ENCODE measurements at places on chromosomes 7 and 10. TPM values are rescaled to one million over a fixed set of nuclear protein-coding genes. Genes with fewer than 3 reads are reported as not detected.

DNA sequence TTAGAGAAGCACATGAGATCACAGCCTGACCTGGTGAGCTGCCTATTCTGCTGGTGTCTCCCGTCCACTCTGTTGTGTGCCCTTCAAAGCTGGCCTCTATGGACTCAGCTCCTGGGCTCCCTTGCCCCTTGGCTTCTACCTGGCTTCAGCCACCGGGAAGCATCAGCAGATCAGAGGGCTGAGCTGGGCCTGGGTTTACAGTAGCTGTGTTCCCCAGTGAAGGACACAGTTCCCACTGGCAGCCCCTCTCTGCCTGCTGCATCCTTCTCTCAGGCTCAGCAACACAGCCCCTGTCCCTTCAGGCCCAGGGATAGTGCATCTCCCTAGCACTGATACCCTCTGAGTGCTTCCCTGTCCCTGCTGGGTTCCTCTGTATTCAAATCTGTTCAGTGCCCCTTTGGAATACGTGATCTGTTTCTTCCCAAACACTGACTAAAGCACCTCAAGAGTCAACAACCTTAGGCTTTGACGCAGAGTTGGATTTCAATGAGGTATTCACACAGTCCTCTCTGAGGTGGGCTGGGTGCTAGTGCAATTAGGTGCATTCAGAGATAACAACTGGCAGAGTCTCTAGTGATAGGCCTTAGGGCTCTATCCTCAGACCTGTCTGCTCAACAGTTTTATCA lies 109.8 kb downstream of the GRID1 start:
- H3K27me3 ChIP-seq, result no peaks in the 10 kb centered on the region
- no peak overlapping the region for H3K4me3 ChIP-seq
- no peak overlapping the region for H3K27ac ChIP-seq

DNA sequence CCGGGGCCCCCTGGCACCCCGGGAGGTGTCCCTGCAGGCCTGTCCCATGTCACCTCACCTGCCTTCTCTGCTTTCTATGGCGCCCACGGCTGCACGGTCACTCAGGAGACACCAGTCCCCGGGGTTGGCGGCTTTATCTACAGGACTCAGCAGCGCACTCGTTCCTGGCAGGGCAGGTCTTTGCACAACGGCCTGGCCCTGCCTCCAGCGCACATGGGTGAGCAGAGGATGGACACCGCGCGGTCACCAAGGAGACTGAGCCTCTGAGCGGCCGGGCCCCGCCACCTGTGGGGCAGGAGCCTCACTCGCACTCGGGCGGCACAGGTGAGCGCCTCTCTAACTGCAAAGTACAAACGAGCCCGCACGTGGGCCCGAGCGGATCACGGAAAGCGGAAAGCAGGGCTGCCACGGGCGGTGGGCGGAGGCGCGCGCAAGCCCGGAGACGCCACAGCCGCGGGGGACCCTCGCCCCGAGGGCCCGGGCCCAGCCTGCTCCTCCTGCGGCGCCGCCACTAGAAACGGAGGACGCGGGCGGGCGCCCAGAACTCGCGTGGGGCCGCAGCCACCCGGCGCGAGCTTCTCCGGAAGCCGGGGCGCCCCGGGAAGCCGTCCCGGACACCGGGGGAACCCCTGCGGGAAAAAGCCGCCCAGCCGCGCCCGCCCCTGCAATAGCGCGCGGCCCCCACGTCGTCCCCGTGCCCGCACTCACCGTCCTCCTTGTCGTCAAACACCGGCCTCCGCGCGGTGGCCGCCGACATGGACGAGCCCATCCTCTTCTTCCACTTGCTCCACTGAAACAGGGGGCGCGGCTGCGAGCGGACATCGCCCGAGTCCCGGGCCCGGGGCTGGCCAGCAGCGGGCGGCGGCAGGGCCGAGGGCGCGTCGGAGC lies 642 bp downstream of the STK32C start:
- peak overlapping the region; percentile 90 for H3K4me3 ChIP-seq
- no peaks in the 10 kb centered on the region for H3K27me3 ChIP-seq
- peaks cover 4% of the 10 kb centered on the region for H3K4me1 ChIP-seq
- no peak overlapping the region for H3K27ac ChIP-seq
- no peak for DNase-seq

A1CF gene
- total RNA-seq, result 0.12 TPM

- no peaks in the 10 kb centered on the region for H3K27me3 ChIP-seq
- H3K27ac ChIP-seq, result no peak overlapping the region
- peaks cover 8% of the 10 kb centered on the region for H3K4me1 ChIP-seq
Measured at GRCh38 chr7:22559829-22560489, 60.0 kb upstream of the STEAP1B start.

UPK3BL2 gene
- 8.8 TPM for total RNA-seq

NRCAM gene
- 14.8 TPM for total RNA-seq

- H3K27me3 ChIP-seq, result no peaks in the 10 kb centered on the region
- H3K4me3 ChIP-seq, result no peak overlapping the region
- no peaks in the 10 kb centered on the region for H3K4me1 ChIP-seq
- DNase-seq, result no peak
- H3K27ac ChIP-seq, result no peak overlapping the region
Measured at GRCh38 chr7:28688174-28688573, 270.0 kb downstream of the TRIL start.

SGCE gene
- total RNA-seq, result 114 TPM

DNA sequence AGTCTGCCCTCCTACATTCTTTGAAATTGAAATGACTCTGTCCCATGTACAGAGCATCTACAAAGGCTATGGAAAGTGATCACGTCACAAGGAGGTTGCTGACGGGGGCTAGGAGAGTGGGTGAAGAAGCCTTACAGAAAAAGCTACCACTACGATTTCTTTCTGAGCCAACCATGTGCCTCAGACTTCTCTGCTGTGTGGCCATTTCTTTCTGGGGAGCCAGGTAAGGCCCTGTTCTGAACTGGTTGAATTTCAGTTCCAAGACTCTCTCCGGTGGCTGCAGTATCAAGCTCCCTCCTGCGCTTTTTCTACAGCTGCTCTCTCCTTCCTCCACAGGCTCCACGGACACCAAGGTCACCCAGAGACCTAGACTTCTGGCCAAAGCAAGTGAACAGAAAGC lies 112.5 kb upstream of the PRSS1 start:
- no peaks in the 10 kb centered on the region for H3K4me1 ChIP-seq
- no peak for DNase-seq
- no peak overlapping the region for H3K4me3 ChIP-seq
- no peaks in the 10 kb centered on the region for H3K27me3 ChIP-seq
- H3K36me3 ChIP-seq, result no peaks in the 10 kb centered on the region

DNA sequence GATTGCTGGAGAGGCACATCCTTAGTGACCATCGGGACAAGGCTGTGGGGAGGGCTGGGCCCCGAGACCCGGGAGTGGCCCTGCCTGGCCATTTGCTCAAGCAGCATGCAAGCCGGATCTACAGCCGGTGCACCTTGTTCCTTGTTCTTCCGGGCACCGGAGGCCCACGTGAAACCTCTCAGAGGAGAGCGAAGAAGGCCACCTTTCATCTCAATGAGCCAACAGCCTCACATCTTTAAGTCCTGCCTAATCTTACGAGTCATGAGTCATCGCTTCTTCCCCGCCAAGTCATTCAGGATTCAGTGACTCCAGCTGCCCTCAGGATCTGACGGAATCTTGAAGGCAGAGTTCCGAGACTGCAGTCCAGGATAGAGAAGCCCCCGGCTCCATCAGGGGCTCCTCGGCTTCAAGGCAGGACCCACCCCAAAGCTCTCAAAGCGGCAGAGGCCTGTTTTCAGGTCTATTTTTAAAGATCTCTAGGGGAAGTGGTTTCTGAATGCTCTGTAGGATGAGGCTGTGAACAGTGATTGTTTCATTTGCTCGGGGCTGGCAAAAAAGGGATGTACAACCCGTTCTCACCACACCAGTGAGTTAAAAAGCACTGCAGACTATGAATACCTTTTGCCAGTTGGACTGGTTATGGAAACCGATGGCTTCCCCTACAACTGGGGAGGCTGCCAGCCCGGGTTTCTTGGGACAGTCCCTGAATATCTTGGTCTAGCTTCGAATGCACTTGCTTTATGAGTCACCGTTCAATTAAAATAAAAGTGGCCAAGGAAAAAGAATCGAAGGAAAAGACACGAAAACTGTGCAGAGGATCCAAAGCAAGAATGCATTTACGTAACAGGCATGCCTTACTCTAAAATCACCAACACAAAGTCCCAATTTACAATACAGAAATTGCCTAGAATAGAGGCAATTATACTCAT lies 57.2 kb upstream of the ECHDC3 start:
- no peaks in the 10 kb centered on the region for H3K36me3 ChIP-seq
- peak overlapping the region; percentile 70 for H3K27ac ChIP-seq
- H3K4me1 ChIP-seq, result peaks cover 2% of the 10 kb centered on the region
- H3K4me3 ChIP-seq, result no peak overlapping the region
- DNase-seq, result peak; percentile 69
- H3K27me3 ChIP-seq, result no peaks in the 10 kb centered on the region

DNA sequence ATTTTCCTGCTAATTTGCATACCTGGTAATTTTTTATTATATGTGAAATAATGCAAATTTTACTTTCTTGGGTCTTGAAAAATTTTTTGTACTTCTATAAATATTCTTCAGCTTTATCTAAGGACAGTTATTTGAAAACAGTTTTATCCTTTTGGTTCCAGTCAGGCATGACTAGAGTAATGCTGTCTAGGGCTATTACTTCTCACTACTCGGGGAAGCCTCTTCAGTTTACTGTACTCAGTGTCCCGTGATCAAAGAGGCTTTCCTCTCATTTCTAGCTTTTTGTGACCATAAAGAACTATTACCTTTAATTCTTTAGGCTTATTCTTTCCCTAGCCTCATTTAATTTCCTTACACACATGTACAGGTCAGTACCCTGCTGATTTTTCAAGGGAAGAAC lies 153.8 kb upstream of the HDAC9 start:
- H3K4me3 ChIP-seq, result no peak overlapping the region
- no peaks in the 10 kb centered on the region for H3K4me1 ChIP-seq
- H3K27ac ChIP-seq, result no peak overlapping the region
- no peaks in the 10 kb centered on the region for H3K36me3 ChIP-seq
- no peaks in the 10 kb centered on the region for H3K27me3 ChIP-seq
- no peak for DNase-seq

Measured in ovary (tissue), 10 donors.